ENCODE measurements at places on chromosomes 16 and 17. TPM values are rescaled to one million over a fixed set of nuclear protein-coding genes. Genes with fewer than 3 reads are reported as not detected.

- H3K27me3 ChIP-seq: no peaks in the 10 kb centered on the region
- no peak overlapping the region for H3K4me3 ChIP-seq
- H3K4me1 ChIP-seq: no peaks in the 10 kb centered on the region
- no peak for DNase-seq
These were observed 7.3 kb downstream of the KLHL10 start for GRCh38 chr17:41844971-41845370.

DNA sequence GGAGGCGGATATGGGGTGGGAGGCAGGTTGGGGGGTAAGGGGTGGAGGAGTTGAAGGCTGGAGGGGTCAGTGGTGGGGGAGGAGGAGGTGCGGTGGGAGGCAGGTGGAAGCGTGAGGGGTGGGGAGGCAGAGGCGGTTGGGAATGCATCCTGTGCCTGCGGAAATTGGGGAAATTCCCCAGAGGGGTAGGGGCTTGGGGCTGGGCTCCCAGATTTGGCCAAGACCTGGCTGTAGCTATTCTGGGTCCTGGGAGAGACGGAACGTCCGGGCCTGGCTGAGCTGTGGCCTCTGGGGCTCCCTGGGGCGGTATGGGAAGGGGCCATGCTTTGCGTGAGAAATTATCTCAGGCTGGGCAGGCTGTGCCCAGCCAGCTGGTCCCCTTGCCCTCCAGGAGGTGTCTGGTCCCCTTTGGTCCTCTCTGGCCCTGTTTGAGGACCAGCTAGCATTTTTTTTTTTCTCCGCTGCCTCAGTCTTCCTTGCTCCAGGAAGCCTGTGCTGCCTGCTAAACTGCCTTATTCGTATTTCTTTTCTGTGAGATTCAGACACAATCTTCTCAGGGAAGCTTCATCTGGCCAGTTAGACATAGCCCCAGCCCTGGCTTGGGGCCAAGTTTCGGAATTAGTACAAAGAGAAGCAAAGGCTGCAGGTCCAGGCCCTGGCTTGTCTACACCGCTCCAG, 7.3 kb upstream of the TRPV2 start:
- peaks cover 5% of the 10 kb centered on the region for H3K4me1 ChIP-seq
- H3K27me3 ChIP-seq: no peaks in the 10 kb centered on the region
- peak; percentile 66 for DNase-seq
- no peak overlapping the region for H3K4me3 ChIP-seq
- H3K36me3 ChIP-seq: no peaks in the 10 kb centered on the region

DNA sequence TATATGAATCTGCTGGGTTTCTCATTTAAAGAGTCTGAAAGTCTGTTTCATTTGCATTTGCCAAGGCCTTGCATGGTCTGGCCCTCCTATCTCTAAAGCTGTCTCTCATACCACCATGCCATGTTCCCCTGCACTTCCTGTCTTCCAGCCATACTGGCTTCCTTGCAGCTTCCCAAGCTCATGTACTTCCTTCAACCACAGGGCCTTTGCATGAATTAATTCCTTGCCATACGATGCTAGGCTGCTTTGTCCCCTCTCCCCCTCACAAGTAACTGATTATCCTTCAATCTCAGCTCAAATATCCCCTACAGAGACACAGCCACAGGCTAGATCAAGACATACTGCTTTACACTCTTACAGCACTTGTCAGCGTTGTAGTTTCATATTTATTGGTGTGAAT, 5.8 kb downstream of the CRYM start:
- no peak overlapping the region for H3K27ac ChIP-seq
- H3K4me1 ChIP-seq: no peaks in the 10 kb centered on the region
- H3K27me3 ChIP-seq: no peaks in the 10 kb centered on the region
- no peak for DNase-seq
- no peak overlapping the region for H3K4me3 ChIP-seq
- H3K36me3 ChIP-seq: no peaks in the 10 kb centered on the region

DNA sequence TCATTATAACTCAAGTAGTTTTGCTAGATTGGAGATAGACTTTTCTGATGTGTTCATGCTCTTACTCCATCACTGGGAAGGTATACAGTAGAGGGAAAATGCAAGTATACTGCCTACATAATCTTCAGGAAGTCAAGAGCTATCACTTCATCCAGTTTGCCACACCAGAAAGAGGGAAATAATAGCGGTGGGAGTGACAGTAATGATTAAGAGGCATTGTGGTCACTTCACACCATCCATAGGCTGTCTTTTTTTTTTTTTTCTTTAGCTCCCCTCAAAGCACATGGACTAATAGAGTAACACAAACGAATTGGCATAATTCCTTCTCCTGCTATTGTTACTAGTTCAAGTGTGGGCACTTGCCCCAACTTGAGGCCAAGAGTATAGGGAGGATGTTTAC, 28.4 kb upstream of the HLF start:
- H3K27me3 ChIP-seq: no peaks in the 10 kb centered on the region
- H3K36me3 ChIP-seq: no peaks in the 10 kb centered on the region
- H3K4me1 ChIP-seq: peaks cover 13% of the 10 kb centered on the region
- DNase-seq: no peak
- H3K27ac ChIP-seq: no peak overlapping the region
- H3K4me3 ChIP-seq: no peak overlapping the region

DNA sequence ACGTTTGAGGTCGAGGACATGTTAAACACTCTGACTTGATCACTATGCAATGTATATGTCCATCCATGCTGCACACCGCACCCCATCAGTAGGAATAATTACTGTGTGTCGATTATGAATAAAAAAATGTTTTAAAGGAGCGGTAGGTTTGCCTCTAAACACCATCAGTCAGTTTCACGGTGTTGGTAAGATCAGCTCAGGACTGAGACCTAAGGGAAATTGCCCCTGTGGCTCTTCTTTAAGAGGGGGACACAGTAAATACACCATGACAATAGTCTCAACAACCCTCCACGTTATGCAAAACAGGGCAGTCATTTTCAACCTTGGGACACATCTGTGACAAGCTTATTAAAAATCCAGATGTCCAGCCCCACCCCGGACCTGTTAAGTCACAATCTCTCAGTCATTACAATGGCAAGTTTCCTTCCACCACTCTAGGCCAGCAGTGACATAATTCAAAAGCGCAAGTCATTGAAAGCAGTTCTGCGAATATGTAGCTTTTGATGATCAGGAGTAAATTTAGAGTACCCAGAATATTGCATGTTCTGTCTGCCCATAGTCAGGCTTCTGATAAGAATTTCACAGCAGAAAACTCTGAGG, 1.2 kb downstream of the ATMIN start:
- H3K27ac ChIP-seq: peak overlapping the region; percentile 19
- H3K4me1 ChIP-seq: peaks cover 16% of the 10 kb centered on the region
- H3K27me3 ChIP-seq: no peaks in the 10 kb centered on the region
- DNase-seq: no peak

DNA sequence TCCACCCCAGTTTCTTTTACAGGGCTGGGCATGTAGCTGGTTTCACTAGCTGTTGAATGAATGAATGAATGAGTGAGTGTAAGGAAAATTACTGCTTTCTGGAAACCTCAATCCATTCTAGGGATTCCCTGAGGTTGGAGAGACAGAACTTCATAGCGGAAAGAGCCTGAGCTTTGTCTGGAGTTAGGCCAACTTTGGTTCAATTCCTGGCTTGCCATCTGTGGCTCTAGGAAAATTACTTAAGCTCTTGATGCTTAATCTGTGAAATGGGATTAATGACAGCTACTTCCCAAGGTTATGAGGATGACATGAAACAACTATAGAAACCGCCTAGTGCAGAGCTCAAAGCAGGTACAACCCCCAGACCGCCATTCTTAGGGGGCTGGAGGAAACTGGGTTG, 76.3 kb upstream of the AXIN2 start:
- H3K27me3 ChIP-seq: no peaks in the 10 kb centered on the region
- H3K36me3 ChIP-seq: no peaks in the 10 kb centered on the region
- no peak overlapping the region for H3K27ac ChIP-seq
- no peak for DNase-seq
- no peak overlapping the region for H3K4me3 ChIP-seq

DNA sequence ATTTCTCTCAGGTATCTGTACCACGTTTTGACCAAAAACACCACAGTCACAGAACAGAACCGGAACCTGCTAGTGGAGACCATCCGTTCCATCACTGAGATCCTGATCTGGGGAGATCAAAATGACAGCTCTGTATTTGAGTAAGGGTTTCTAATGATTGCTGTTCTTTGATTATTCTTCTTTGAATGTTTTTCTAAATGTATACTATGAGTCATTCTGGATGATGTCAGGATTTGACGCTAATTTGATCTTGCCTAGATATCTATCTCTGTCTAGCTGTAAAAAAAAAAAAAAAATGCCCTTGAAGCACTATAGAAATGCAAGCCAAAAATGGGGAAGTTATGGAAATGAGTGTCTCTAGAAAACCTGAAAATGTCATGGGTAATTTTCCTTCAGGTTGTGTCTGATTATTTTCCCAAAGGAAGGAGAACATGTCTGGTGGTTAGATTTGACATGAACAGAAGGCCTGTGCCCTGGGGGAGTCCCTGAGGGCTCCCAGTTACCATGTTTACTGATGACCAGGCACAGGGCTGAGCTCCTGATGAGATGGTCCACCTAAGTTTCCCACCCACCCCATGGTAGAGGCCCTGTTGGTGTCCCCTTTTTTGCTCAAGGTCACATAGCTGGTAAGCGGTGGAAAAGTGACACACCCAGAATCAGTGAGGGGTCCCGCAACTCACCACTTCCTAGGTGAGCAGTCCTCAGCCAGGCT, 13.6 kb downstream of the CLEC16A start:
- no peak overlapping the region for H3K4me3 ChIP-seq
- no peaks in the 10 kb centered on the region for H3K36me3 ChIP-seq
- H3K27me3 ChIP-seq: no peaks in the 10 kb centered on the region
- no peak overlapping the region for H3K27ac ChIP-seq

GRCh38 chr16:84446084-84446483, 58.4 kb downstream of the MEAK7 start:
- no peaks in the 10 kb centered on the region for H3K27me3 ChIP-seq
- H3K27ac ChIP-seq: no peak overlapping the region
- H3K36me3 ChIP-seq: no peaks in the 10 kb centered on the region
- no peak overlapping the region for H3K4me3 ChIP-seq

DNA sequence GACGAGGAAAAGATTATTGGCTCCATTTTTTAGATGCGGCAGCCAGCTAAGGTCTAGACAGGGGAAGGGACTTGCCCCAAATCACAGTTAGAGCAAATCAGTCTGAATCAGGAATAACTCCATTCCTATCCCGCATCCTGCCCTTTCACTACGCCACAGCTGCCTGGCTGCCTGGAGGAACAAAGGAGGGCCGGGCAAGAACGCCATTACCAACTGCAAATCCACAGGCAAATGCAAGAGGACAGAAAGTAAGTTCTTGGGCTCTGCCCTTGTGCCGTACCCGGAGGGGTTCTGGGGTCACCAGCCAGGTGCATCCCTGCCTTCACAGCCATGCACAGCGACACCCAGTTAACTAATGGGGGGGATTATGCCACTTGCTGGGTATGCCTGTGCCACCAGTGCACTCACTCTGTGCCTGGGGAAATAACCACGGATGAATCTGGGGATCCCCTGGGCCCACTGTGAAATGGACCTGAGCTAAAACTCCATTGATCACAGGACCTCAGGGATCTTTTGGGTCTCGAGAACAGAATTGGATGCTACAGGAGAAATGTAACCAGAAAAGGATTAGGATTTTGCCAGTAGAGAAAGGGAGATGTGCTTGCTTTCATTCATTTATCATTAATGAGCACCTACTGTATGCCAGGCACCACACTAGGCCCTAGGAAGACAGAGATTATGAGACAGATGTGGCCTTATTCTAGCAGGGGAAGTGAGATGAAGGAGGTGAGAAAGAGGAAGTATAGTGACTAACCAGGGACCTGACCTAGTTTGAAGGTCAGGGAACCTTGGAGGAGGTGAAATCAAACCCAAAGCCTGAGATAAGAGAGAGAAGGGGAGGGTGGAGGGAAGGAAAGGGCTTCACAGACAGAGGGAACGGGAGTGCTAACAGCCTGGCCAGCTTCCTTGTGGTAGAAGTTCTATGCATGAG, 17.7 kb downstream of the BCL7C start:
- no peak for DNase-seq
- no peaks in the 10 kb centered on the region for H3K27me3 ChIP-seq
- H3K4me1 ChIP-seq: peaks cover 24% of the 10 kb centered on the region
- H3K27ac ChIP-seq: peak overlapping the region; percentile 96
- no peaks in the 10 kb centered on the region for H3K36me3 ChIP-seq

Gene ALOXE3
- polyA plus RNA-seq: not detected

Gene CSH1
- polyA plus RNA-seq: not detected

Gene HOXB1
- not detected for polyA plus RNA-seq
